Mucosa of descending colon (tissue), 3 donors: ENCODE measurements at places on chromosomes 11 and 22. TPM values are rescaled to one million over a fixed set of nuclear protein-coding genes. Genes with fewer than 3 reads are reported as not detected.
A peak's percentile ranks its signal among the peaks of the same experiment; 100 is the strongest.

The GLYAT gene
- total RNA-seq, result not detected

The ASPHD2 gene
- total RNA-seq, result 3.7 TPM

The BRSK2 gene
- 0.60 TPM for total RNA-seq

The FCHSD2 gene
- 15.7 TPM for total RNA-seq

The OR9Q1 gene
- total RNA-seq, result not detected

The OSBP2 gene
- 3.4 TPM for total RNA-seq

The OR51B5 gene
- total RNA-seq, result not detected

The APOL6 gene
- 42.1 TPM for total RNA-seq

The XKR3 gene
- total RNA-seq, result not detected

The USH1C gene
- total RNA-seq, result 229 TPM

DNA sequence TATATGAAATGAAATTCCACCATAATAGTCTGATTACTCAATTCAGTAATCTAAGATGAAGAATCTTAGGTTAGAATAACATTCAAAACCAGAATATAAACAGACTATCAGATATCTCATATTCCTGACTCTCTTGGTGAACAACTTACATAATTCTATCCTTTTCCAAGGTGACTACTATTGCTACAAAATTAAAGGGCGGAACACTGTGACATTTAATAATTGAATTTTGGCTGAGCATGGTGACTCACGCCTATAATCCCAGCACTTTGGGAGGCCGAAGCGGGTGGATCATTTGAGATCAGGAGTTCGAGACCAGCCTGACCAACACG, 34.4 kb downstream of the RDX start:
- DNase-seq, result no peak

DNA sequence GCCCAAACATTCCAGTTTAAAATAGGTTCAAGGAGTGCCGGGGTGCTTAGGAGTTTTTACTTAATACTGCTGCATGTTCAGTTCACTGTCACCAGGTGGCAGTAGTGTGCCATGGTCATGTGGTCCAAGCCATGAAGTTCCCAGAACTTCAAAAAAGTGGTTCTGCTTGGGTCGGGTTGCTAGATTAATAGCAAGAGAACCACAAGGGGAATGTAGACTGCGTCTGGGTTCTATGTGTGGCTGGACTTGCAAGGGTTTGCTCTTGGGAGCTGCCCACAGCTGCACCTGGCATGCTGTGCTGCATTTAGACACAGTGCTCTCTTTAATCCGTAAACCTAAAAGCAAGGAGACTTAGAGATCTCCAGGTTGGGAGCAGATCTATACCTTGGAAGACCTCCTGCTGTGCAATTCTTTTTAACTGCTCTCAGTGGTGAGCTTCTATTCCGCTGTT, 6.5 kb upstream of the SPON1 start:
- peak; percentile 75 for DNase-seq

- no peak for DNase-seq
Measured at GRCh38 chr22:21949569-21949918, 3.1 kb downstream of the PPM1F start.

GRCh38 chr11:36311926-36312595, 16.0 kb downstream of the PRR5L start:
- DNase-seq, result no peak

- no peak for DNase-seq
Measured at GRCh38 chr11:34558211-34558610, 44.6 kb upstream of the ELF5 start.

GRCh38 chr22:37806409-37807333, 1.1 kb upstream of the GCAT start:
- peak; percentile 57 for DNase-seq

DNA sequence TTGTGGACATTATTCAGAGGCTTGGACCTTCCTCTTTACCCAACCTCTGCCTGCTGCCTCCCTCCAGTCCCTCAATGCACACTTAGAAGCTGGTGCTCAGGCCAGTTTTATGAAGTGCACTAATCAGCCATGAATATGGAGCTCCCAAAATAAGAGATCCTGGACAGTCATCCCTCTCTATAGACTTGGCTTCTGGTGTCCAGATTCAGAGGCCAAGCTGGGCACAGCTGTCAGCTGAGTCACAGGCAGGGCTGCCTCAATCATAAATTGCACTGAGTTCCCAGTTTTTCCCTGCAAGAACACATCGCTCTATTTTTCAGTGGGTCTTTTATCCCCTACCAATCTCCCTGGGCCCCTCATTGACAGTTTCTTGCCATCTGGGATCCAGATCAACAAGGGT, 161.7 kb upstream of the CADM1 start:
- DNase-seq, result no peak

DNA sequence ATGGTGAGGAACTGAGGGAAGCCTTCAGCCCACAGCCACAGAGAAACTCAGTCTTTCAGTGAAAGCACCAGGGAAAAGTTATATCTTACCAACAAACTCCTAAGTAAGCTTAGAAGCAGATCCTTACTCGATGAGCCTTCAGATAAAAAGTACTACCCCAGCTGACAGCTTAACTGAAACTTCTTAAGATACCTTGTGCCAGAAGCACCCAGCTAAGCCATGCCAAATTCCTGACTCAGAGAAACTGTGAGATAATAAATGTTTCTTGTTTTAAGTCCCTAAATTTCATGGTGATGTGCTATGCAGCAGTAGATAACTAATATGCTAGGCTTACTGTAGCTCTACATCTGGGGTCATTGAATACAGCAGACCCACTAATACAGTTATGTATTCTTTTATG, 2025.0 kb downstream of the LRRC4C start:
- DNase-seq, result no peak

GRCh38 chr11:127109796-127110480, 109.4 kb upstream of the KIRREL3 start:
- DNase-seq, result no peak

DNA sequence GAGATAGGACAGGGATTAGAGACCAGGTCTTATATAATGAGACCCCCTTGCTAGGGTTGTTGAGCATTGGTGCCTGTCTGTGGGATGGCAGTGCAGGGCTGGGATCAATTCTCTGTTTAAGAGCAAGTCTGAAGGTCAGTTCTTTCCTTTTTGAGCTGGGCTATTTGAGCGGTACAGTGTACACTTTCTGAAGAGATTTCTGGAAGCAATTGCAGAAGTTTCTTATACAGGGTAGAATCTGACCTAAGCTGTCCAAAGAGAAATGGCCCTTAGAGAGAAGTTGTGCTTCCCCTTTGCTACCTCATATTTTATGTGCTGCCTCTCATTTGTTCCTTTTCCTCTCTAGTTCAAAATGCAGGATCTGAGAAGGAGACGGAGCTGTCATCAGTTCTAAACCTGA, 35.8 kb downstream of the CSTPP1 start:
- DNase-seq, result no peak

DNA sequence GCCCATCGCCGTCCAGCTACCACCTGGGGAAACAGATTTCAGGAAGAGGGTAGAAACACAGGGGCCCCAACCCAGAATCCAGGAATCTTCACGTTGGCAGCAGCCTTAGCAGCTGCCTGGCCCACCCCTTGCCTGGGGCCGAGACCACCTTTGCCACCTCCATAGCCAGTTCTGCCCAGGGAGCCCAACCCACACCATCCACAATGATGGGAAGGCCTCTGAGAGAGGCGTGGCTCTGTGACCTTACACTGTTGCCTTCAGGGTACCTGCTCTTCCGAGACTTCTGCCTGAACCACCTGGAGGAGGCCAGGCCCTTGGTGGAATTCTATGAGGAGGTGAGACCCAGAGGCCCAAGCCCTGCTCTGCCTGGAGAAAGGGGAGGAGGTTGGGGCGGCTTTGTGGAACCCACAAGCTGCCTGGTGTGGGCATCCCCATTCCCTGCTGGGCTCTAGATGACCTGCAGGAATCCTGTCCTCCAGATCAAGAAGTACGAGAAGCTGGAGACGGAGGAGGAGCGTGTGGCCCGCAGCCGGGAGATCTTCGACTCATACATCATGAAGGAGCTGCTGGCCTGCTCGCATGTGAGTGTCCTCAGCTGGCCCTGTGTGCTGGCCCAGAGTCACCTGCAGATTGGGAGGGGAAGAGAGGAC, 10.0 kb upstream of the ANKRD13D start:
- DNase-seq, result peak; percentile 48

GRCh38 chr11:66247801-66248200, 20.6 kb upstream of the RAB1B start:
- no peak for DNase-seq

GRCh38 chr22:36356708-36357624, 30.8 kb downstream of the MYH9 start:
- no peak for DNase-seq

DNA sequence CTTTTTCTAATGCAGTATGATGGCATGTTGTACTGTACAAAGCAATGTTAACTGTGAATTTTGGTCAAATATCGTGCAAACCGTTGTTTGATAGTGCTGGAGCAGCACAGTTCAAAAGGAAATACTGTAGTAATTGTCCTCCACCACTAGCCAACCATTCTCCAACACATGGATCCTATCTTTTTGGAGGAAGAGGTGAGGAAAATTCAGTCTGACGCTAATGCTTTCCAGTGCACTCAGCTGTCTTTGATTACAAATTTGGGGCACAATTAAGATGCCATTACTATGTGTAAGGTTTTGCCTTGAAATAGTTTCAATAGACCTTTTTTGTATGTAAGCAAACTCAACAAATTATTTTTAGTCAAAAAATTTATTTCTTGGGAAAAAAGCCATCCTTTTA, 240.5 kb upstream of the CCDC179 start:
- no peak for DNase-seq

- DNase-seq, result peak; percentile 44
Measured at GRCh38 chr11:11976481-11977127, 31.8 kb downstream of the DKK3 start.

GRCh38 chr11:55902308-55902707, 12.1 kb downstream of the OR5W2 start:
- DNase-seq, result no peak

DNA sequence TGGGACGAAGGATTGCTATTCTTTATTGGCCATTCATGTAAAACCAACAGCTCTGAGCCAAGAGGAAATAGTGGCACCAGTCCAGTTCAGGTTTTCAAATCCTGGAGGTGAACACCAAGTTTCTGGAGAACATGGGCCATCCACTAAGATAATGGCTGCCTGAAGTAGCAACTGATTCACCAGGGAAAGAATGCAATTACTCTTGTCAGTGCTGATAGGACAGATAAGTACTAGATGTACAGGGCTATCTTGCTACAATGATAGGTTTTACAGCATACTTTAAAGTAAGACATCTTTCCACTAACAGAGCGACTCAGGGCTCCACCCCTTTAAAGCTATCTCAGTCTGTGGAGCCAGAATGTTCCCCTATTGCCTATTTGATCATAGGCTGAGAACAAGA, 36.8 kb upstream of the APOA1 start:
- DNase-seq, result no peak

DNA sequence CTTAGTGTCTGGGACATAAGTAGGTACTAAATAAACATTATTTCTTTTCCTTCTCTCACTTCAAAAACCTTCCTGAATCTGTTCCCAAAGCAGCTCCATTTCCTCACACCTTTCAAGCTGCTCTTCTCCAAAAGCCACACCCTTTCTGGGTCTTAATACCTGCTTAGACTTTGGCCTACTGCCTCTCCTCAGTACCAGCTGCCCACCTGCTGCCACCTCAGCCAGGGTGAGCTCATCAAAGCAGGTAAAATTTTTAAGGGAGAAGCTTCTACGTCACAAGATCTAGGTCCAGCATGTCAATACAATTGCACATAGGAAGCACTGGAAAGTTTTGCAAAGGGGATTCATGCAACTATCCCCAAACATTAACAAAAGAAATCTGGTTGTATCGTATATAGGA, 108.4 kb downstream of the RPL27A start:
- DNase-seq, result no peak

- DNase-seq, result no peak
Measured at GRCh38 chr11:78499971-78500370, 74.7 kb downstream of the NARS2 start.

- DNase-seq, result no peak
Measured at GRCh38 chr11:134543241-134543640, 131.2 kb upstream of the B3GAT1 start.

- no peak for DNase-seq
Measured at GRCh38 chr11:69239641-69240040, 54.3 kb upstream of the MYEOV start.

- no peak for DNase-seq
Measured at GRCh38 chr11:84117394-84117793, 831.2 kb upstream of the CCDC90B start.

DNA sequence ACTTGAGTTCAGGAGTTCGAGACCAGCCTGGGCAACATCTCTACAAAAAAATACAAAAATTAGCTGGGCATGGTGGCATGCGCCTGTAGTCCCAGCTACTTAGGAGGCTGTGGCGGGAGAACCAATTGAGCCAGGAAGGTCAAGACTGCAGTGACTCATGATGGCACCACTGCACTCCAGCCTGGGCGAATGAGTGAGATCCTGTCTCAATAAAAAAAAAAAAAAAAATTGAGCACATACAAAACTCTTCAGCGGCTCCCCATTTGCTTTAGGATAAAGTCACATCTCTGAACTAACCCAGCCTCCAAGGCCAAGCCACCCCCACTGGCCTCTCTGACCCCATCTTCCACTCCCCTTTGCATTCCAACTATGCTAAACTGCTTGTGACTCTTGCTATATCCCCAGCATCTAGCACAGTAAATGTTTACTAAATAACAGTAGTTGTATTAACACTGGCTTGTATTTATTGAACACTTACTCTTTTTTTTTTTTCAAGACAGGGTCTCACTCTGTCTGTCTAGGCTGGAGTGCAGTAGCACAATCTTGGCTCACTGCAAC, 28.9 kb downstream of the CREB3L1 start:
- no peak for DNase-seq

- peak; percentile 61 for DNase-seq
Measured at GRCh38 chr22:46735747-46736608, 2.1 kb downstream of the CERK start.

- DNase-seq, result peak; percentile 3
Measured at GRCh38 chr11:5809122-5809519, 397 bp downstream of the OR52N2 start.

GRCh38 chr22:46783721-46784120, 21.3 kb downstream of the TBC1D22A start:
- DNase-seq, result no peak

GRCh38 chr11:68857037-68857586, 15.4 kb upstream of the CPT1A start:
- DNase-seq, result peak; percentile 16

DNA sequence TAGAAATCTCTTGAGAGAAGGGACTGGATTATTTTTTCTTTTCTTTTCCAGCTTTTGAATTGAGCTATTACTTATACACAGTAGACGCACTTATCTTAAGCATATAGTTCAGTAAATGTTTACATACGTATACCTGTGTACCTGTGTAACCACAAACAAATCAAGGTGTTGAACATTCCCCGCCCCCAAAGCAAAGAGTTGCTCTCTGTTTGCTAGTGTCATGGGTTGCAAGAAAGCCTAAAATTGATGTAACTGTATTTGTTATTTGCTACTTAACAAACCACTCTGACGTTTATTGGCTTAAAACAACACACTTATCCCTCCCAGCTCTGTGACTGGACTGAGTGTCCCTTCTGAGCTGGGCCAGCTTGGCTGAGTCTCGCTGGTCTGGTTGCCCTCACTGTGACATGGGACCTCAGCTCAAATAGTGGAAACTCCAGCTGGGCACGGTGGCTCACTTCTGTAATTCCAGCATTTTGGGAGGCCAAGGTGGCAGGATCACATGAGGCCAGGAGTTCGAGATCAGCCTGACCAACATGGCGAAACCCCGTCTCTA, 25.4 kb upstream of the CABP2 start:
- DNase-seq, result no peak

GRCh38 chr11:20601221-20601914, 2.0 kb downstream of the SLC6A5 start:
- DNase-seq, result no peak
